ENCODE measurements at places on chromosomes 3 and 15. TPM values are rescaled to one million over a fixed set of nuclear protein-coding genes. Genes with fewer than 3 reads are reported as not detected.

GRCh38 chr15:43492266-43492665 is 690 bp downstream of the TP53BP1 start:
- DNase-seq, result no peak
- H3K27me3 ChIP-seq, result no peaks in the 10 kb centered on the region
- peak overlapping the region; percentile 93 for H3K27ac ChIP-seq
- H3K4me3 ChIP-seq, result peak overlapping the region; percentile 89
- no peaks in the 10 kb centered on the region for H3K36me3 ChIP-seq
- H3K4me1 ChIP-seq, result peaks cover 11% of the 10 kb centered on the region

DNA sequence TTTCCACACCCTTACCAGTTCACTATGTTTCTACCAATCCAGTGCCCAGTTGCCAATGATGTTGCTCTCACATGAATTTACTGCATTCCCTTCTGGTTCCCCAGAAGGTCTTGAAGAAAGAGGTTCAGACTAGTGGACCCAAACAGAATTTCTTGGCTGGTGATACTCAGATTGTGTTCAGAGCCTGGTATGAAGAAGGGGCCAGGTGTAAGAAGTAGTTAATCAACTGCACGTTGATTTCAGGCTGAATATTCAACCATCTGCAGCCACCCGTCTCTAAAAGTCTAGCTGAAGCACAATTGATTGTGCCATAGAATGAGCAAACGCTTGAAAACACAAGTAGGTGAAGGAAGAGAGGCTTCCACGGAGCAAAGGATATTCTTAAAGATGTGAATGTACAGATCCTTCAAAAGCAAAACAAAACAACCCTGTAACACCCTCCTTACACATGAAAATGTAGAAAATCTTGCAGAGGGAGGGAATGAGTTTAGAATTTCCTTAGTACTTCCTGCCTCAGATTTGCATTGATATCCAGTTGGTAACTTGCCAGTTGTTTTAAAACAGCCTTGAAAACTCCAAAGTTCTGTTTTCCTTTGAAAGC is 4.7 kb downstream of the RBMS3 start:
- H3K4me3 ChIP-seq, result no peak overlapping the region
- H3K27ac ChIP-seq, result no peak overlapping the region
- DNase-seq, result no peak
- no peaks in the 10 kb centered on the region for H3K27me3 ChIP-seq
- H3K36me3 ChIP-seq, result no peaks in the 10 kb centered on the region
- H3K4me1 ChIP-seq, result no peaks in the 10 kb centered on the region

DNA sequence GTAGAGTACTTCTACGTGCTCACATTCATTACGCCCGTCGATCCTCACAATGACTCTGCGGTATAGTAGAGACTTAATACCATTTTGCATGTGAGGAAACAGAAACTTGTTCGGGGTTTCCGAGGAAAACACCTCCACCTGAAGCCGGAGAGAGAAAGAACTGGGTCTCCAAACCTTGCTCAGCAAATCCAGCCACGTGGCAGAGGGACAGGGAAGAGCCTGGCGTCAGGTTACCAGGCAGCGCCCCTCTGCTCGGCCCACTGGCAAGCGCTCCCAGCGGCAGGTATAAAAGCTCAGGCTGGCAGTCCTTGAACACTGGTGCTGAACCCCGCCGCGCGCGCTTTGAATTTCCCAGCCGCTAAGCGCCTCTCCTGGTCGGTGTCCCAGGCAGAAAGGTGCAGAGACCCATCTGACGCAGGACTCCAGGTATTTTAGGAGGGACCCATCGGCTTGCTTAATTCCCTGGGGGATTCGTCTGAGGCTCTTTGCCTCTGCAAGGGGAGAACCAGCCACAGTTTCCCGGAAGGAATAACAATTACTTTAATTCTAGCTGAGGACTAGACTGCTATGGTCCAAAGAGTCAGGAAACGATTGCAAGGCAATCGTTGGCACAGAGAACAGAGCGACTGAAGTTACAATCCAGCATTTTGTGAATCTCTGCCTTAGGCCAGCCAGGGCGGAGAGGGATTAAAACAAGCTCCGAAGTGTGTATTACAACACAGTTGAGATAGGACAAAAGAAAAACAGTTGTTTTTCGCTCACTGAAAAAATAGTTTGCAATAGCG is at the start of gene C2CD4A:
Gene C2CD4A, plus strand, starts transcription at position 315 of the 785 bp plus-strand sequence. CDS start 637 bp downstream, outside the sequence.
- peaks cover 5% of the 10 kb centered on the region for H3K27me3 ChIP-seq
- no peaks in the 10 kb centered on the region for H3K36me3 ChIP-seq
- H3K4me3 ChIP-seq, result peak within 1 kb of the TSS; percentile 56
- no peak within 1 kb of the TSS for H3K27ac ChIP-seq
- H3K4me1 ChIP-seq, result peaks cover 13% of the 10 kb centered on the region

DNA sequence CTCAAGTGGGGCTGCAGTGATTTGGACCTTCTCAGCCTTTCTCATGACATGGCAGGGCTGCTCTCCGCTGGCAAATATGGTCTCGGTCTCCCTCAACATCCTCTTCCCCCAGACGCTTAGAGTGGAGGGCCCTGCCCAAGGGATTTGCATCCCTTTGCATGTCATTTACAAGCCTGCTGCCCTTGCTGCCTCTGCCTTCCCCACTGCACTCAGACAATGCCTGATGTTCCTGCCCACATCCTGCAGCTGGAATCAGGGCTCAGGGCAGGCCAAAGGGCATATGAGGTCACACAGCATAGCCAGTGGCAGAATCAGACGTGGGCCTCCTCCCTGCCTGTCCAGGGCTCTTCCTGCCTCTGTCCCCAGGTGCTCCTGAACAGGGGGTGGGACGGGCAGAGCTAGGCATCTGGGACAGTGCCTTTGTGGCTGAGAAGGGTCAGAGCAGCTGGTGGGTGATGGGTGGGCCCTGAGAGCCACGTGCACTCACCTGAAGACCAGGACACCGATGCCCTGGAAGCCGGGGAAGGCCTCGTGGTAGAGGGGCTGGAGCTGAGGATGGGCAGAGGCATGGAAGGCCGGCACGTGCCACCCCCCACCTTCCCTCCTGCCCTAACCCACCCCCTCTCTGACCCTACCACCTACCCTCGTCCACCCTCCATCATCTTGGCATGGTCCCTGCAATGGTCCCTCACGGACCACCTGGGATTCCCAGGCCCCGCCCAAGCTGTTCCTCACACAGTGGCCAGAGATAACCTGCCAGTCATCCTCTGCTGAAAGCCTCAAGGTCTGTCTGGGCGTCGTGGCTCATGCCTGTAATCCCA is 27.4 kb upstream of the GOLGA6C start:
- no peak overlapping the region for H3K4me3 ChIP-seq
- no peak overlapping the region for H3K27ac ChIP-seq
- no peak for DNase-seq
- H3K27me3 ChIP-seq, result no peaks in the 10 kb centered on the region

- no peak for DNase-seq
- H3K4me3 ChIP-seq, result no peak overlapping the region
- H3K27ac ChIP-seq, result no peak overlapping the region
- no peaks in the 10 kb centered on the region for H3K36me3 ChIP-seq
These were observed 156.9 kb downstream of the MEGF11 start for GRCh38 chr15:66096688-66097058.

GRCh38 chr3:107943786-107944523 is 146.9 kb downstream of the CD47 start:
- no peaks in the 10 kb centered on the region for H3K36me3 ChIP-seq
- H3K27me3 ChIP-seq, result no peaks in the 10 kb centered on the region
- no peak for DNase-seq

DNA sequence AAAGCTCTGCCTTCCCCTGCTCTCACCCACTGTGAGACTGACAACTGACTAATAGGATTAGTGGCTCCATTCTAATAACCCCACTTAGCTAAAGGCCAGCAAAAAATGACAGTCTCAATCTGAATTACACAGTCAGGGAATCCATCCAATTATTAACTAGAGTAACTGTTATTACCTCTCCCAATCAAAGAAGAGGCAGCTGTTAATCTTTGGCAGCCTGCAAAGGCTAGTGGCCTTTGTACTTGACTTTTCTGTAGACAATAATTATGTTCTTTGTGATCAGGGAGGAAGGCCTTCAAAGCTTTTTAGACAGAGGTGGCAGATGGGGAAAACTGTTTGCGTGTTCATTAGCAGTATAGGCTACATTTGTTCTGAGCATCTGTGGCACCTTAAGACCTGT is 177.7 kb downstream of the ISL2 start:
- no peak overlapping the region for H3K4me3 ChIP-seq
- H3K27ac ChIP-seq, result no peak overlapping the region
- no peaks in the 10 kb centered on the region for H3K27me3 ChIP-seq
- H3K36me3 ChIP-seq, result no peaks in the 10 kb centered on the region
- H3K4me1 ChIP-seq, result no peaks in the 10 kb centered on the region

Gene LINGO1
- total RNA-seq, result not detected

Gene NISCH
- 131 TPM for total RNA-seq

Gene SLC15A2
- 1.6 TPM for total RNA-seq

Gene SAMMSON
- not detected for total RNA-seq
